Activated T-helper 1 cell treated with anti-CD3 and anti-CD28 coated beads, Interleukin-2, amount 50 U/mL, for 16 hours (primary cell): ENCODE measurements at places on chromosomes 4 and X.

GRCh38 chr4:35541146-35541887, 703.0 kb downstream of the ARAP2 start:
- DNase-seq: no peak

GRCh38 chr4:15945516-15945915, 7.0 kb upstream of the FGFBP1 start:
- no peak for DNase-seq

DNA sequence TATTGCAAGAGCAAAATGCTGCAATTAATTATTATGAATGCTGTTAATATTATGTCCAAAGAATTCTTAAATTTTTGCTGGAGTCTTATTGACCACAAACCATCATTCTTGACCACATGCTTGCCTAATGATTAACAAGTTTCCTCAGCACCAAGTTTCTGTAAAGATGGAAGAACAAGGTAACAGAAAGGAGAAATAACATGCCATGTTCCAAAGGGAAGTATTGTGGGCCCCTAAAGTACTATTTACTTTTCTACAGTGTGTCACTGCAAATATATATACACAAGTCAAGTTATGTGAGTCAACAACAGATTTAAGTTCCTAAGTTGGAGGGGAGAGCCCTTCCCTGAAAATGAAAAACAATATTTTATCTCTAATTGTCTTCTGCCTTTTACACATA, 20.6 kb downstream of the FAM47E start:
- DNase-seq: no peak

DNA sequence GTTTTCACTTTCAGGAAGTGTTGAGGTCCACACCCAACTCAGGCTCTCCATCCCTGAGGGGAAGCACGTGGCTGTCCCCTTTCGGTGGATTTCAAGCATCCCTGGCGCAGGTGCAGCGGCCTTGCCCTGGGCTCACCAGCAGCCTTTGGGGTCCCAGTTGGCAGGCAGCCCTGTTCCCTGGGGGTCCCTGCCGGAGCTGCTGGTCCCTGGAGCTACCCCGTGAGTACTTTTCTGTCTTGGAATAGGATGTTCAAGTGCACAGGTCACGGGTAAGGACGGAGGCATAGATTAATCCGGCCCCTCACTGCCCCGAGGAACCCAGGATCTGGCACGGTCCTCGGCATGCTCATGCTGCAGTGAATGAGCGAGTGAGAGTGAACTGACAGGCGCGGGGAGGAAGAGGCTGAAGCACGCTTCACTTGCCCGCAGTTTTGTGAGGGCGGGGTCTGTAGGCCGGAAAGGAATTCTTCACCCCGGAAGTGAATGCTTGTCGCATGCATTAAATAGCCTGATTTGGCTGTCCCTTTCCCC, 117.2 kb upstream of the FAT1 start:
- no peak for DNase-seq
